Stomach (tissue), 19 donors: ENCODE measurements at places on chromosomes 3 and 15.

- H3K4me3 ChIP-seq = no peak overlapping the region
- peaks cover 27% of the 10 kb centered on the region for H3K4me1 ChIP-seq
- H3K36me3 ChIP-seq = no peaks in the 10 kb centered on the region
- no peak overlapping the region for H3K27ac ChIP-seq
Observed at GRCh38 chr15:70272565-70273355, 175.0 kb upstream of the TLE3 start.

DNA sequence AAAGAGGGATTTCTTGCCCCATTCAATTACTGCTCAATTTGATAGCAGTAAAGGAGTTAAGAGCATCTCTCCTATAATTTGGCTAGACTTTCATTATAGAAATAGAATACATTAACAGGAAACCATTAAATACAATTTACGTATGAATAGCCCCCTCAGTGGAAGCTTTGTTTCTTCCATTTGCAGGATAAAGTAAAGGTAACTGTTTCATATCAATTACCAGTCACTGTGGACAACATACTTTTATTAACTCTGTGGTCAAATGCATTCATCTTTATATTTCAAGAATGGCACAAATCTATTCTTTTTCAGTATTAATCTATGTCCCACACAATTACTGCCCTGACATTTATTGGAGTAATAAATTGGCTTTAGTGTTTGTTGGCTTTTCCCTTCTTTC is 613.4 kb downstream of the NLGN1 start:
- H3K27me3 ChIP-seq = no peaks in the 10 kb centered on the region
- H3K4me3 ChIP-seq = no peak overlapping the region
- no peak for DNase-seq
- no peak overlapping the region for H3K27ac ChIP-seq

- H3K27me3 ChIP-seq = peaks cover 12% of the 10 kb centered on the region
- peak; percentile 6 for DNase-seq
- no peak overlapping the region for H3K27ac ChIP-seq
- no peak overlapping the region for H3K4me3 ChIP-seq
Observed at GRCh38 chr3:66989241-66989640, 8.9 kb upstream of the KBTBD8 start.

GRCh38 chr3:78718707-78719106 is 1049.1 kb downstream of the ROBO1 start:
- DNase-seq = no peak
- no peaks in the 10 kb centered on the region for H3K27me3 ChIP-seq
- H3K4me1 ChIP-seq = no peaks in the 10 kb centered on the region
- no peak overlapping the region for H3K27ac ChIP-seq
- H3K36me3 ChIP-seq = no peaks in the 10 kb centered on the region
- no peak overlapping the region for H3K4me3 ChIP-seq
